ENCODE measurements at places on chromosomes 12 and 14. TPM values are rescaled to one million over a fixed set of nuclear protein-coding genes. Genes with fewer than 3 reads are reported as not detected.

The LRCOL1 gene
- total RNA-seq: 20.0 TPM

The FITM1 gene
- 0.34 TPM for total RNA-seq

The CSRP2 gene
- total RNA-seq: 11.4 TPM

The ABHD12B gene
- not detected for total RNA-seq

The BDKRB1 gene
- not detected for total RNA-seq

The KRT78 gene
- not detected for total RNA-seq

The CD69 gene
- total RNA-seq: 0.09 TPM

The CNTN1 gene
- not detected for total RNA-seq

The LYZ gene
- not detected for total RNA-seq

The FGF23 gene
- not detected for total RNA-seq

The HOMEZ gene
- total RNA-seq: 3.3 TPM

The OASL gene
- 0.11 TPM for total RNA-seq

The TAS2R19 gene
- 2.9 TPM for total RNA-seq

The NELL2 gene
- total RNA-seq: not detected

The PPP1R36 gene
- 0.60 TPM for total RNA-seq

The RND1 gene
- 2.1 TPM for total RNA-seq

The JPH4 gene
- not detected for total RNA-seq

The KLHL33 gene
- total RNA-seq: 0.09 TPM

The RSRC2 gene
- total RNA-seq: 40.3 TPM

The KRT72 gene
- not detected for total RNA-seq

The ZNF705A gene
- not detected for total RNA-seq

The RIPK3 gene
- 2.1 TPM for total RNA-seq

The FAM186B gene
- total RNA-seq: 0.11 TPM

The LRP1-AS gene
- not detected for total RNA-seq

The PLD4 gene
- not detected for total RNA-seq

The OR4E2 gene
- not detected for total RNA-seq

The PLCZ1 gene
- not detected for total RNA-seq

The PAPLN gene
- total RNA-seq: 25.3 TPM

The EIF2S3B gene
- 0.54 TPM for total RNA-seq

The BCAT1 gene
- 169 TPM for total RNA-seq

The AMDHD1 gene
- total RNA-seq: not detected

The TEX52 gene
- total RNA-seq: under 0.01 TPM

The DBX2 gene
- total RNA-seq: not detected

The KIF5A gene
- not detected for total RNA-seq

The FLRT2 gene
- total RNA-seq: 100 TPM

The PLXNC1 gene
- 0.09 TPM for total RNA-seq

The MAP3K9 gene
- 0.17 TPM for total RNA-seq

The GPRC5D gene
- not detected for total RNA-seq

The SERPINA1 gene
- total RNA-seq: not detected

The PARP2 gene
- 3.9 TPM for total RNA-seq

The RTL1 gene
- total RNA-seq: not detected

The TMEM229B gene
- total RNA-seq: 0.52 TPM

The NXPH4 gene
- under 0.01 TPM for total RNA-seq

The ANO2 gene
- total RNA-seq: 29.1 TPM

The GPRC5A gene
- 0.60 TPM for total RNA-seq

The ADCY6 gene
- total RNA-seq: 29.7 TPM

The NCKAP5L gene
- 6.9 TPM for total RNA-seq

The STON2 gene
- total RNA-seq: 327 TPM

The PZP gene
- 0.11 TPM for total RNA-seq

The LRRC10 gene
- total RNA-seq: not detected

The KCNC2 gene
- not detected for total RNA-seq

The NGB gene
- total RNA-seq: not detected

The SIRT4 gene
- 2.5 TPM for total RNA-seq
